Activated B cell treated with CpG ODN at 0.5 μM for 24 hours (primary cell): ENCODE measurements at places on chromosomes 2 and 18.

GRCh38 chr2:149739171-149739882 is 151.8 kb upstream of the MMADHC start:
- no peaks in the 10 kb centered on the region for H3K36me3 ChIP-seq
- DNase-seq = no peak
- no peaks in the 10 kb centered on the region for H3K27me3 ChIP-seq

DNA sequence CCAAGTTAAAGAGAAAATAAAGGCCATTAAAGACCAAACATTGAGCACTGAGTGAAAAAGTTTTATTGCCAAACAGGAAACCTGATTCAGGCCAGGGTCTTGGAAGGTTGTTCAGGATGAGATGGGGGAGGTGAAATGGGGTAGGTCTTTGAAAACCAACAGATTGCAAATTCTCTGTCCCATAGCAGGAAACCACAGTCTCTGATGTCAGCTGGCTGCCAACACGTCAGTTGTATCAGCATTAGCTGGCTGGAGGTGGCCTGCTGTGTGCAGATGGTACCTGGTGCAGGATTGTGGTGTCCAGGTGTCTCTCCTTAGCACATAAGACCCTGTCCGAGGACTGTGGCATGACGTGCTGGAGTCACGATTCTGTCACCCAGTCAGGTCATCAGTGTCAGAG is 106.3 kb downstream of the MSH2 start:
- peaks cover 5% of the 10 kb centered on the region for H3K4me1 ChIP-seq
- no peak overlapping the region for H3K27ac ChIP-seq
- peaks cover 4% of the 10 kb centered on the region for H3K36me3 ChIP-seq
- peaks cover 11% of the 10 kb centered on the region for H3K27me3 ChIP-seq

DNA sequence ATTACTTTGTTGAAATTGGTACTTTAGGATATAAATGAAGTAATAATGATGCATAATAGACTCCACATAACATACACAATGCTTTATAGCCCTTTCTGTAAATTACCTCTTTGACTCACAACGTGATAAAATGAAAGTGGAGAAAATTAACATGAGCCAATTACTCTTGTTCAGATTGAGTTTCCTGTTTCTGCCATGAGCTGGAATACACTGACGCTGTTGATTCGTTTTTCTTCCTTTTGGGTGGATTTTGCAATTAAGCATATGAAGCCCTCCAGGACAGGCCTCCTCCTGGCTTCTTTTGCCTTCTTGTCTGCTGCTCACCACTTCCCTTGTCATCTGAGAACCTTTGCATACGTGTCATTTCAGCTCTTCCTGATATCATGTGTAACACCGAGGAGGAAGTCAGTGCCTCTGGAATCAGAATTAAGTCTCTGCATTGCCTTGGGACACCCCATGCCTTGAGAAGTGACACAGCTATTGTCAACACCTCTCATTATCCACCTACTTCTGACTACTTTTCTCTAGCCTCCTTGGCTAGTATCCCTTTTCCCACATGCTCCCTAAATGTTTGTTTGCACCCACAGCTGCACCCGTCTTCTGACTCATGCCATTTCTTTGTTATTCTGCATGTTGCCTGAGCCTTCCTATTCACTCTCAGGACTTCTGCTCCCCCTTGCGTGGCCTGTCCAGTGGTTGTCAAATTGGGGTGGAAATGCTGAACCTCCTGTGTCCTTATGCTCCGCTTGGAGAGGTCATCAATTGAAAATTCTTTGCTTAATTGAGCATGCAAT is 134.1 kb downstream of the FMNL2 start:
- peaks cover 57% of the 10 kb centered on the region for H3K4me1 ChIP-seq
- H3K36me3 ChIP-seq = no peaks in the 10 kb centered on the region
- H3K27me3 ChIP-seq = no peaks in the 10 kb centered on the region
- DNase-seq = no peak

DNA sequence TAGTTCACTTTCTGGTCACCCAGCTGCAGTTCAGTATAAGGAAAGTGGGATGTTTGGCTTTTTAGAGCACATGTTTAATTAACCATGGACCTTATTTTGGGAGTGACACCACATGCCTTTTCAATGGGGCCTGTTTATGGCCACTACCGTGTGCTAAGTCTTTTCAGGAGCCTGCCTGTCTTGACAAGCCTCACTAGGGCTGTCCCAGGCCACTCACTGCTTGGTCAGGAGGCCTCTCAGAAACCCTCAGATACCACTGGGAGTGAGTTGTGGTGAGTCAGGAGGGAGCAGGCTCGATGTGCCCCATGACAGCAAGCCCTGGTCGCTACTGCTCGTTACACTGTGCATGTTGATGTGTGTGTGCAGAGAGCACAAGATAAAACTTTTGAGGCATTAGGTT is 123.0 kb downstream of the MAP4K4 start:
- no peak overlapping the region for H3K4me3 ChIP-seq
- no peaks in the 10 kb centered on the region for H3K27me3 ChIP-seq
- peaks cover 30% of the 10 kb centered on the region for H3K36me3 ChIP-seq
- no peak overlapping the region for H3K27ac ChIP-seq
- no peak for DNase-seq

DNA sequence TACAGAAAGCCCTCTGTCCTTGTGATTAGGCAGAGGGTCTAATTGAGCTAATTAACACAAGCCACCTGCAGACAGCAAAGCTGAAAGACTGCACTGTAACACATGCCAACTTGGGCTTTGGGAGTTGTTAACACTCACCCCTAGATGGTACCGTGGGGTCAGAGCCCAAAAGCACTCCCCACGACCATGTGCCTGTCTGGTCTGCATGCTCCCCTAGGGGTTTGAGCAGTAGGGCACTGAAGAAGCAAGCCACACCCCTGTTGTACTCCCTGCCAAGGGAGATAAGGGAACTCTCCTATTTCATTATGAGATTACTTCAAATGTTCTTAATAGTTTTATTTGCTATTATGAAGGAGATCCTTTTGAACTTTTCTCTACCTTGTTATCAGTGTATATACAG is 560.1 kb upstream of the FSHR start:
- no peak for DNase-seq
- H3K4me3 ChIP-seq = no peak overlapping the region
- H3K27me3 ChIP-seq = no peaks in the 10 kb centered on the region

GRCh38 chr2:72539071-72539552 is 286.7 kb downstream of the EXOC6B start:
- peaks cover 4% of the 10 kb centered on the region for H3K36me3 ChIP-seq
- H3K27me3 ChIP-seq = no peaks in the 10 kb centered on the region
- H3K27ac ChIP-seq = no peak overlapping the region
- no peak overlapping the region for H3K4me3 ChIP-seq
- DNase-seq = no peak

DNA sequence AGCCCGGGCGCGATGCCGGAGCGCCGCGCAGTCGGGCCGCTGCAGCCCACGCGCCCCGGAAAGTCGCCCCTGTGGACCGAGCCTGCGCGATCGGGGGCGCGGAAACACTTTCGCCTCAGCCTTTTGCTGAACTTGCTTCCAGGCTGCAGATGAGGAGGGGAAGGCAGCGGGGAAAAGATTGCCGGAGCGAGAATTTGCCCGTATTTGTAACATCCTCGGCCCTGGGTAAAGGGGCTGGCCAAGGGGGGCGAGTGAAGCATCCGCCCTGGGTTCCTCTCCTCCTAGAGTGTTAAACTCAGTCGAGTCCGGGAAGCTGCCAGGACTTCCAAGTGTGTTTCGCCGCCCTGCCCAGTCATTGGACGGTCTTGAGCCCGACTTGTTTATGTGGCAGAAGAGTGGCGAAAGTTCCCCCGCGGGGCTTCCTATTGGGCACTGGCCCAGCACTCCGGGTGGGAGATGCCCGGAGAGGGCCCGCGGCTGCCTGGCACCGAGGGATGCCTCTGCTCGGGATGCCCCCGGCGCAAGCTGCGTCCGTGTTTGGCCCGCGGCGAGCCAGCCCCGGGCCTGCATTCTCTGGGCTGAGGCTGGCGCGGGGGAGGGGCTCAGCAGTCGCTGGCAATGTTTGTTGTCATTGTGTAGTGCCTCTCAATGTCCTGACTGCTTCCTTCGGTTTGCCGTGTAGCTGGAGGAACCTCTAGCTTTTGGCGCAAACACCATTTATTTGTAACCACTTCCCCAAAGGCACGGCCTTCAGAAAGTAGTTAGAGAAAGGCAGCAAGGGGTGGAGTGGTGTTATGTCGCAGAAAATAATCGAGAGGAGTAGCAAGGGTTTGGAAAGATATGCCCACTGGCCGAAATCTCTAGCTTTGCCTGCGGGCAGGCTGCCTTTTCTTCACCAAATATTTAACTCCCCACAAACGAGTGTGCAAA is 1.1 kb downstream of the CYBRD1 start:
- H3K4me1 ChIP-seq = peaks cover 22% of the 10 kb centered on the region
- peak; percentile 17 for DNase-seq
- H3K4me3 ChIP-seq = peak overlapping the region; percentile 67
- H3K27ac ChIP-seq = no peak overlapping the region
- peaks cover 52% of the 10 kb centered on the region for H3K27me3 ChIP-seq
- H3K36me3 ChIP-seq = no peaks in the 10 kb centered on the region

GRCh38 chr18:77234504-77235365 is 14.9 kb upstream of the GALR1 start:
- peaks cover 4% of the 10 kb centered on the region for H3K36me3 ChIP-seq
- DNase-seq = no peak
- peaks cover 24% of the 10 kb centered on the region for H3K27me3 ChIP-seq
- H3K27ac ChIP-seq = no peak overlapping the region
- no peaks in the 10 kb centered on the region for H3K4me1 ChIP-seq
- H3K4me3 ChIP-seq = no peak overlapping the region

GRCh38 chr18:6646801-6647200 is 82.7 kb upstream of the ARHGAP28 start:
- no peak overlapping the region for H3K27ac ChIP-seq
- H3K4me1 ChIP-seq = no peaks in the 10 kb centered on the region
- no peaks in the 10 kb centered on the region for H3K27me3 ChIP-seq
- no peaks in the 10 kb centered on the region for H3K36me3 ChIP-seq
- DNase-seq = no peak
- no peak overlapping the region for H3K4me3 ChIP-seq

DNA sequence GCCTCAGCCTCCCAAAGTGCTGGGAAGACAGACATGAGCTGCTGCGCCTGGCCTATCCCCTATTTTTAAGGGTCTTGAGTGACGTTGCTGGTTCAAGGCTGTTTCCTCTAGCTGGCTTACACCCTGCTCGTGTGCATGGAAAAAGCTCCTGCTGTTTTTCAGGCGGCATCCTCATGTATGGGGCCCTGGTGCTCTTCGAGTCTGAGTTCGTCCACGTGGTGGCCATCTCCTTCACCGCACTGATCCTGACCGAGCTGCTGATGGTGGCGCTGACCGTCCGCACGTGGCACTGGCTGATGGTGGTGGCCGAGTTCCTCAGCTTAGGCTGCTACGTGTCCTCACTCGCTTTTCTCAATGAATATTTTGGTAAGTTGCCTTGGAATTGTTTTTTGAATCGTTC is 22.0 kb upstream of the NFATC1 start:
- peaks cover 23% of the 10 kb centered on the region for H3K36me3 ChIP-seq
- no peak overlapping the region for H3K27ac ChIP-seq
- no peak overlapping the region for H3K4me3 ChIP-seq
- no peak for DNase-seq
- peaks cover 22% of the 10 kb centered on the region for H3K4me1 ChIP-seq

DNA sequence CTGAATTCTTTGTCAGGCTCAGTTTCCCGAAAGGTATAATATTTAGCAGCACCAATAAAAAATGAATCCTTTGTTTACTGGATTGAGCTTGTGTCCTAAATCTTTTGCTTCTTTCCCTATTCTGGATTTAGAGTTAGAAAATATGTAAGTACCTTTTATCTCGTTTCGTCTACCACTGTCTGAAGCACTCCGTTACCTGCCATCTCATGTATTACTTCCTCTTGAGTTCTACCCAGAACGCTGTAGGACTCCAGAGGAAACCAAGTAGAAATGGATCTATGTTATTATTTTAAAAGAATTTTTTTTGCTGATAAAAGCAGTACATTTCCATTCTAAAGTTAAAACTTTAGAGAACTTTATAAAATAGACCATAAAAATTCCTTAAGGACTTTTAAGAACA is 13.5 kb downstream of the ANKRD12 start:
- DNase-seq = no peak
- H3K4me1 ChIP-seq = peaks cover 83% of the 10 kb centered on the region
- H3K27ac ChIP-seq = peak overlapping the region; percentile 36
- peaks cover 16% of the 10 kb centered on the region for H3K36me3 ChIP-seq

DNA sequence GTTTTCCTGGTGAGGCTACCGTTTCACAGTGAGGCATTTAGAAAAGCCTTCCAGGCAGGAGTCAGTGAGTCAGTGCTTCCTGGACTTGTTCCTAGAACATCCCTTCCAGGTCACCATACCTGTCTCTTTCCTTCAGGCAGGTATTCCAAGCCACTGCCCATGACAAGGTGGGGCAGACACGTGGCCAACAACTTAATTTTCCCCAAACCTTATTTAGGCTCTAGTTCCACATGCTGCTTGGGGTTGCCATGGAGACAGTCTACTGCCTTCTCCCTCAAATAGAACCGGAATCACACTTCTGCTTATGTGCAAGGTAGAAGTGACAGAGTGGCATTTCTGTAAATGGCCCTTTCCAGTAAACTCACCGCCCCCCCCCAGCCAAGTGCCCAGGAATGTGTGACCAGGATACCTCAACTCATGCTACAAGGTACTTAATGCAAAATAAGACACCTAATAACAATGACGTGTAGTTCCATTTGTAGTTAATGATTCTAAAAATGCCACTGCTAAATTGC is 258.3 kb downstream of the PRKCE start:
- H3K4me1 ChIP-seq = peaks cover 70% of the 10 kb centered on the region
- H3K27me3 ChIP-seq = no peaks in the 10 kb centered on the region
- H3K27ac ChIP-seq = peak overlapping the region; percentile 73
- H3K4me3 ChIP-seq = peak overlapping the region; percentile 53
- DNase-seq = no peak

DNA sequence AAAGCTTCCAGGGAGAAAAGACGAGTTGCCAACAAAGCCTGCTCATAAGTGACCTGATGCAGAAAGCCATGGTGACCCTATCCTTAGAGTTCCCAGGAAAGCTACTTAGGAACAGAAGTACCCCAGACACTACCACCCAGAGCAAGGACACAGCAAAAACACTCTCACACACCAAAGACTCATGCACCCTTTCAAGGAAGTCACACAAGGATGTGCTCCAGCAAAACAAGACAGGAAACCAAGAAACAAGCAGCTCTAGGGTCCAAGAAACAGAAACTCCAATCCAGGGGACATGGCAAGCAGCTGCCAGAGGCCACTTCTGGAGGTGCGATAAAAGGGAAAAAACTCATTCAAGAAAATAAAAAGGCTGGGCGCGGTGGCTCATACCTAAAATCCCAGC is 5.7 kb downstream of the KIF1A start:
- no peaks in the 10 kb centered on the region for H3K36me3 ChIP-seq
- H3K4me1 ChIP-seq = peaks cover 2% of the 10 kb centered on the region
- H3K4me3 ChIP-seq = no peak overlapping the region

GRCh38 chr18:158128-159036 is at the start of gene USP14:
TSS of gene USP14 (plus strand) at chr18:158557. CDS start at chr18:158699, 142 bp downstream.
- peaks cover 2% of the 10 kb centered on the region for H3K27me3 ChIP-seq
- peak within 1 kb of the TSS; percentile 93 for H3K4me3 ChIP-seq
- peaks cover 30% of the 10 kb centered on the region for H3K4me1 ChIP-seq
- peak within 1 kb of the TSS; percentile 87 for H3K27ac ChIP-seq

DNA sequence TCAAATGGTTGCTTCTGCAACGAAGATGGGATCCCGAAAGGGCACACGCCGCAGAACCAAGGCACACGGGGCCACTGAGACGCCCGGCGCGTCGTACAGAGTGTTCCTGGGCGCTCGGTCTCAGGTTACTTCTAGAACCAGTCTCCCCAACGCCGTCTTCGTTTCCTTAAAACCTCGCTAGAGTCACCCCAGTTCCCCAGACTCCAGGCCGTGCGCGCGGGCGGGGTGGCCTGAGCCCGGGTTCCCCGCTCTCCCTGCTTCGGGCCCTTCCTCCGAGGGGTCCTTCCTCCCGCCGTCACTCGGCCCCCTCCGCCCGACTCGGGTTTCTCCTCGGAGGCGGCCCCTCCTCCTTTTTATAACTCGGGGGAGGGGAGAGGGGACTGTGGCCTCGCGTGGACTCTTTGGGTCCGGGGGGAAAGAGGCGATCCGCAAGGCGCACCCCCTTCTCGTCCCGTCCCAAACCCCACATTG is 774 bp upstream of the FZD7 start:
- peak overlapping the region; percentile 14 for H3K27ac ChIP-seq
- H3K4me1 ChIP-seq = peaks cover 12% of the 10 kb centered on the region
- H3K36me3 ChIP-seq = no peaks in the 10 kb centered on the region
- H3K27me3 ChIP-seq = peaks cover 15% of the 10 kb centered on the region
- H3K4me3 ChIP-seq = peak overlapping the region; percentile 85
